Activated gamma-delta T cell treated with anti-CD3 and anti-CD28 coated beads, Interleukin-2, amount 50 U/mL, for 16 hours (primary cell): ENCODE measurements at places on chromosomes 3 and 15.

DNA sequence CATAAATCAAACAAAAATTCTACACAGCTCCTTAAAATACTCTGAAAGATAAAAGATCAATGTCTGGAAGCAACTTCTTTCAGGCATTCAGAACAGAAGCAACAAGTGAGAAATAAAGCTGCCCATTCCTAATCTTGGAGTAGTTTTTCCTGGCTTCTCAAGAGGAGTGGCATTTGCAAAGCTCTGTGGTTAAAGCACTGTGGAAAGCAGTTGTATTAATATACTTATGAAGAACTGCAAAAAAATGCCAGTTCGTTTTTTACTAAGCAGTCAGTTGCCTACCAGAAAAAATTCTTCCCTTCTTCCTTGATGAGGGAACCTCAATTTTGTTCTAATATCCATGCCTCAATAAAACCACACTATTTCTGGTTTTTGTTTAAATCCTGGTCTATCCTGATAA is 197.8 kb downstream of the TNIK start:
- DNase-seq = no peak

DNA sequence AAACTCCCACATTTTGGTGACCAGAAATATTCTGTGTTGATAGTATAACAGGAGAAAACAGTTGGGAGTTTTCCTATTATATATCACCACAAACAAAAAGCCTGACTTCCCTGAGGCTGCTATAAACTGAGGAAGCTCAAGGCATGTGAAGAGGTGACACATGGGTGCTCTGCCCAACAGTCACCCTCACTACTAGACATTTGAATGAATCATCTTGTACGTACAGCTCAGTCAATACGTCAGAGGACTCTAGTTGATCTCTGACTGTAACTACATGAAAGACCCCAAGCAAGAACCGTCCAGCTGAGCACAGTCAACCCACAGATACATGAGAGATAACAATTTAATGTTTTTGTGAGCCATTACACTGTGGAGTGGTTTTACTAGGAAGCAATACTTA is 338.3 kb upstream of the ATP11B start:
- no peak for DNase-seq

DNA sequence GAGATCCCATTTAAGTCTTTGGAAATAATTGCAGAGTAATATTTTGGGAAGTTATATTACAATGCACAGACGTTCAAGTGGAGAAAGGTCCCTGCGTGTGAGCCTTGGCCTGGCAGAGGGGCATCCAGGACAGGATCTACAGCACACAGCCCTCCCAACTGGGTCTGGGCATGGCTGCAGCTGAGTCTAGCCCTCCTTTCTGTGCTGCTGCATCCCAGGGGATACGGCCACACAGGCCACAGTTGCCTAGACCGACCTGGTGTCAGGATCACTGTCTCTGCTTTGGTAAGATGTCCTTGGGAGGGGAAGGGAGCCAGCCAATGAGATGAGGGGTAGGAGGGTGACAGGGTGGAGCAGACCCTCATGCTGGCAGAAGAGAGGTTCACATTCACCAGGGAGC is 46.1 kb downstream of the APBA2 start:
- DNase-seq = no peak

DNA sequence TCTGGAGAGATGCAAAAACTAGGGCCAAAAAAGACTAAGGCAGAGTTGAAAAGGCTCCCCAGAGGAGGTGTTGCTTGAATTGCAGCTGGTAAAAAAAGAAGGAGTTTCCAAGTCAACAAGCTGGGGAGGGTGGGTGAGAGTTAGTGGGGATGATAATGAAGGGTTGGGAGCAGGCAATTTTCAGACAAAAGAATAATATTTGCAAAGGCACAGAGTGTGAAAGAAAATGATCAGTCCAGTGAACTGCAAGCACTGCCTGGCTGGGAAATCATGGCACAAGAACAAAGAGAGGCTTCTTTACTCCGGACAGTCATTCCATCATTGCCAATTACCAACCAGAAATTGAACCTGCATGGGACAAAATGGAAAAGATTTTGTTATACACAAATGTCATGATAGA is 42.2 kb downstream of the C3orf85 start:
- DNase-seq = no peak

DNA sequence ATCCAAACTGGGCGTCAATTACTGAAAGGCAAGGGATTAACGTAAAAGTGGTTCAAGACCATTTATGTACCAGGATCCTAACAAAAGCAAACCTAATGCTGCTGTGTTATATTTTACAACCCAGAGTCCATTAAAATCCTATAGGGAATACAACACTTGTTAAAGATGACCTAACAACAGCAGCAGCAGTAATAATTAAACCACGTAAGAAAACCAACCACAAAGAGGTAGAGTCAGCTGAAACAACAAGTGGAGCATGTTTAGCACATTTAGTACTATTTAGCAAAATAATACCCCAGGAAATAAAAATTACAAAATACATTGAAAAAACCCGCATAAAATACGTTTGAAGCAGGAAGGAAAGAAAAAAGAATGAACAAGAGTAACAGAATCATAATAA is 82.1 kb upstream of the AGBL1 start:
- DNase-seq = no peak

- no peak for DNase-seq
Observed at GRCh38 chr15:73965758-73966113, 26.4 kb downstream of the STOML1 start.

GRCh38 chr3:37223141-37223558 is 48.8 kb upstream of the LRRFIP2 start:
- DNase-seq = no peak

DNA sequence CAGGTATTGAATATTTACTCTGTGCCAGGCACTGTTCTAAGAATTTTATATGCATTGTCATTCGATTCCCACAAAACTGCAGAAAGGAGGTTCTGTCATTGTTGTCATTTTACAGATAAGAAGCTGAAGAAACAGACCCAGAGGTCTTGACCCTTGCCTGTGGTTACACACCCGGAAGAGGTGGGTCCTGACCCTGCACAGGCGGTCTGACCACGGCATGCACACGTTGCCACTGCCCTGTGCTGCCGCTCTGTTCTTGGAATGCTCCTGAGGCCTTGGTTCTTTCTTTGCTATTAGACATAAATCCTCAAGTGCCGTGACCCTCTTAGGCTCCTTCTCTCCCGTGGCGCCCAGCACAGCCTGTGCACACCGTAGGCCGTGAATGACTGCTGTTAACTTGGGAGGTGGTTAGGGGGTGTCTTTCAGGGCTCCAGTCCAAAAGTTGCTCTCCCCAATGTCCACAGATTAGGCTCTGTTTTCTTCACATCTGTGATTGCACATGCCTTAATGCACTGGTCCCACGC is 74.1 kb upstream of the PLXNA1 start:
- DNase-seq = no peak

DNA sequence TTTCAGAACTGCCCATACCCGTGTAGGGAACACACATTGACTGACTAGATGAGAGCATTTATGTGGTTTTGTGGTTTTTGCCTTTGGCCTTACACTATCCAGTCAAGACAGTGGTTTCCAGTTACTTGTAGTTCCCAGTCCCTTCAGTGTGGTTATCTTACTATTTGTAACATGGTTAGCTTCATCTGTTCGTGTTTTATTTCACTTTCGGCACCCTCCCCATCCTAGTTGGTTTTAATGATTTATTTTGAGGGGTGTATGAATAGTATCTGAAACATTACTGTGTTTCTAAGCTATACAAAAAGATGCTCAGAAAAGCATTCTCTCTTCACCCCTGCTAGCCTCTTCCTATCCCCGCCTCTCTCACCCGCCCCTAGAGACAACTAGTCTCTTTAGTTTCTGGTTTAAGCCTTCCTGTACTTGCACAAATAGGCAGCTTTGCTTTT is 14.1 kb downstream of the LYSMD4 start:
- no peak for DNase-seq

- no peak for DNase-seq
Observed at GRCh38 chr3:5442106-5442785, 254.7 kb downstream of the EDEM1 start.

- no peak for DNase-seq
Observed at GRCh38 chr15:57228395-57228794, 147.9 kb upstream of the CGNL1 start.
